Skeletal muscle cell (primary cell): ENCODE measurements at places on chromosomes 13 and 19.

- DNase-seq = no peak
Observed at GRCh38 chr13:110907301-110907700, 7.6 kb downstream of the ANKRD10 start.

DNA sequence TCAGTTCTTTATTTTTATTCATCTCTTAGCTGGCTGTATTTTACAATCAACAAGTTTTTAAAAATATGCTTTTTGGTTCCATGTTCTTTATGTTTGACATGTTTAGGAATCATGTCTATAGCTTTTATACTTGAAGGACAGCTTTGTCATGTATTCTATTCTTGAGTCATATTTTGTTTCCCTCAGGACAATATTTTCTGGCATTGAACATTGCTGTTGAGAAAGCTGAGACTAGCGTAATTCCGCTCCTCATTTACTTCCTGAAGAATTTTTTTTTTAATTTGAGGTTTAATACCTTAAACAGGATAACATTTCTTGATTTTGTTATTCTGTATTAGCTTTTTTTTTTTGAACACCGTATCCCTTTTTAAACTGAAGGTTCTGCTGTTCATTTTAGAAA lies 53.2 kb downstream of the RB1 start:
- no peak for DNase-seq

- DNase-seq = no peak
Observed at GRCh38 chr19:56360841-56361240, 32.5 kb downstream of the ZNF582 start.

GRCh38 chr19:49799798-49800376 lies 13.2 kb downstream of the FUZ start:
- DNase-seq = no peak
